SHP77 (cell line): ENCODE measurements at places on chromosomes 7 and 10.

GRCh38 chr10:89337484-89337883 lies 9.7 kb downstream of the IFIT3 start:
- no peak for DNase-seq

DNA sequence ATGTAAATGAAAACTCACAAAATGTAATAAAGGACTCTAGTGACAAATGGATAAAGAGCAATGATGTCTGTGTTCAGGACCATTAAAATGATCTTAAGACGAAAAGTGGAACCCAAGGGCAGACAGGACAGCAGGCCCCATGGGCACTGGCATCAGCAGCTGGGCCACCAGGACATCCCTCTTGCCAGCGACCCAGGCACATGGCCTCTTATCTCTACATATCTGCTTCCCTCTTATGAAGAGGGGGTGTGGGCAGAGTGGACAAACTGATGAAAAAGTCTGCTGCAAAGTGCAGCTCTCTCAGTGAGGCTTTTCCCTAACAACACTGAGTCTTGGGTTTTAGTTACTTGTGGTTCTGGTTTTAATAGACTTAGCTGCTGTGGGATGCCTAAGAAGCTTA lies 44.8 kb upstream of the ANKRD1 start:
- no peak for DNase-seq

DNA sequence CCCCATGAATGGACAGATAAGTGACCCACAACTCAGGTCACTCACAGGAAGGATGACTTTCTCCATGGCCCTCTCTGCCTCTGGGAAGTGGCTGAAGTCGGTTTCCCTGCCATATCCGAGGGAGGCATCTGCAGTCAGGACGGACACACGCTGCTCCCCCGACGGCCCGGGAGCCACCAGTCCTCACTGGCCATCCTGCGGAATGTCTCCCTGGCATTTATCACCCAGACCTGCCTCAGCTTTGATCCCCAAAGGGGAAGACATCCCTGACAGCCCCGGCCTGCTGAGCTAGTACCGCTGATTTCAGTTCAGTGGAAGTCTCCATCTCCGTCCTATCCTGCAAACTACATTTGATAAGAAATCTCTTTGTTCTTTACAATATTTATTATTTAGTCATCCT lies 339.5 kb upstream of the MKI67 start:
- no peak for DNase-seq

DNA sequence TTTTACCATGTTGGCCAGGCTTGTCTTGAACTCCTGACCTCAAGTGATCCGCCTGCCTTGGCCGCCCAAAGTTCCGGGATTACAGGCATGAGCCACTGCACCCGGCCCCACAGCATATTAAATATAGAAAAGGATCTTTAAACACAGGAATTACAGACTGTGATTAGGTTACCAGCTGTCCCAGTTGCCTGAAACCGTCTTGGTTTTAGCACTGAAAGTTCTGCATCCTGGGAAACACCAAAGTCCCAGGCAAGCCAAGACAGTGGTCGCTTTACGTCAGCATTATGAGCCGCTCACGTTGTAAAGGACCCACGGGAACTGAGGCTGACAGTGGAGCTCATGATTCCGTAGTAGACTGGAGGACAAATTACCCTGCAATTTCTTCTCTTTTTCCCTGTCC lies 69.0 kb upstream of the FAM180A start:
- no peak for DNase-seq

DNA sequence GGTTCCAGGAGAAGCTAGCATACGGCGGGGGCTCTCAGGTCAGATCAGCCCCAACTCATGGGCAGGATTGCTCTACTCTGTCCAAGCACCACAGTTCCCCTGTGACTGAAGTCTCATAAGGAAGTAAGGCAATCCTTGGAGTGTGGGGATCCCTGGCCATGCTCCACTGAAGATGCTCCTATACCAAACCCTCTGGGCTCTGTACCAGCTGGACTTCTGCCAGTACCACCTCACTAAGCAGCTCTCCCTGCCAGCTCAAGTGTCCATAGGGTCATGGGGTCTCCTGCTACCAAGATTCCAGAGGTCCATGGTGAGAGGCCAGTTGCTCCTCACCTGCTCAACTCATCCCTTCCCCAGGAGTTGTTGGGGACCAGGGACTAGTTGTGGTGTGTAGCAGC lies 355.7 kb upstream of the STEAP1 start:
- no peak for DNase-seq

GRCh38 chr10:107434201-107434600 lies 269.7 kb upstream of the SORCS1 start:
- no peak for DNase-seq
